ENCODE measurements at places on chromosomes 5 and 9. TPM values are rescaled to one million over a fixed set of nuclear protein-coding genes. Genes with fewer than 3 reads are reported as not detected.

- DNase-seq, result no peak
Observed at GRCh38 chr9:73689051-73689870, 537.6 kb downstream of the ANXA1 start.

SEC24A gene
- 26.3 TPM for total RNA-seq

- no peak for DNase-seq
Observed at GRCh38 chr5:1026700-1027621, 18.4 kb downstream of the NKD2 start.

GRCh38 chr5:123156577-123157296 is 67.7 kb downstream of the PRDM6 start:
- DNase-seq, result no peak

- peak; percentile 45 for DNase-seq
Observed at GRCh38 chr9:134980516-134980915, 62.8 kb upstream of the FCN1 start.

DNA sequence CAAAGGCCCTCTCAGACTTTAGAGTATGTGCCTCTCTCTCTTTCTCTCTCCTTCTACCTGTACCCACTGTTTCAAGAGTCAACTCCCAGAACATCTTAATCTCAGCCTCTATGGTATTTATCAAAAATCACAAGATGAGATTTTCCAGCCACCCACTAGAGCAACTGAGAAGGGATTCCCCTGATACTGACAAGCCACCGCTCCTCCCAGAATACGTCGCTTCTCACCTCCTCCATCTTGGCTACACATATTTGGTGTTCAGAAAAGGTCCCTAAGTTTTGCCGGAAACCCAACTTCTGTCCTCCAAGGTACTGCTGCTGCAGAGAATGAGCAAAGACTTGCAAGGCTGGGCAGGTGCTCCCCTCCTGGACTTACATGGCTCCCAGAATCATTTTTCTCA is 6.1 kb downstream of the GARIN3 start:
- DNase-seq, result no peak

PCDHGA5 gene
- 8.8 TPM for total RNA-seq

- no peak for DNase-seq
Observed at GRCh38 chr9:21333226-21333625, 2.0 kb downstream of the KLHL9 start.

PCDHB9 gene
- 3.7 TPM for total RNA-seq

DNA sequence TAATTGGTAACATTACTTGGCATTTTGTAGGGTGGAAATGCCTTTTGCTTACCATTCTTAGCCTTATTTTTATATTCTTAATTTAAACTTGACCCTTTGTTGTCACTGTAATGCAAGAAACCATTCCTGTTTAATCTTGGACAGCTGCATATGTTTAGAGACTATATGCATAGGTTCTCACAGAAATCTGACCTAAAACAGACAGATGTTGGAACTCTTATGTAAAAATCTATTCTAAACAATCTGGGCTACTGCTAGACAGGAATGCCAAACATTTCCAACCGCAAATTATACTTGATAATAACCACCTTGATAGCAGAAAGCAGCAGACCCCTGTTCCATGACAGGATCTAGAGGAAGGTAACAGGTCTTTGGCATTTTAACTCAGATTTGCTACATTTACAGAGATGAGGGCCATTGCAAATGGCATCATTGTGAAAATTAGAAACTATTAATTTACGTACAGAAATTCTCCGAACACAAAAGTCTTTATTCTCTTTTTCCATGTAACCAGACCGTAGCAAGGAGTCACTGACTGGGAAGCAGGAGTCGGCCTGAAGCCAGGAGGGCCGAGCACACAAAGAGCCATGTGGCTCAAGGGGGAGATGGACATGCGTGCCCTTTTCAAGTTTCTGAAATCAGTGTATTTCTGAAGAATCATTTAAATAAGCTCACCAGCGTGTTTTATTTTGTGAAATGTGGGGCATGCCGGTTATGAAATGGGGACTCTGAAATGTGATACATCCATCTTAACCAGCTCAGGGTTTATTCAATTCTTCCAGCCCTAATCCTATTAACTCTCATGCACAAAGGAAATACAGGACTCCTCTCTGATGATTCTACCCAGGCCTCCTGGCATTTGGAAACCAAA is 139.3 kb downstream of the AOPEP start:
- no peak for DNase-seq

- DNase-seq, result no peak
Observed at GRCh38 chr5:15959370-15960164, 220.0 kb downstream of the MARCHF11 start.

Data from sciatic nerve (tissue), 2 donors.